ENCODE measurements at places on chromosomes 3 and 15.

- no peak for DNase-seq
Measured at GRCh38 chr3:74267588-74268184, 346.8 kb downstream of the CNTN3 start.

GRCh38 chr3:169662843-169663160, 710 bp downstream of the MECOM start:
- no peak for DNase-seq

- DNase-seq = no peak
Measured at GRCh38 chr3:150844484-150844883, 60.8 kb downstream of the MINDY4B start.

DNA sequence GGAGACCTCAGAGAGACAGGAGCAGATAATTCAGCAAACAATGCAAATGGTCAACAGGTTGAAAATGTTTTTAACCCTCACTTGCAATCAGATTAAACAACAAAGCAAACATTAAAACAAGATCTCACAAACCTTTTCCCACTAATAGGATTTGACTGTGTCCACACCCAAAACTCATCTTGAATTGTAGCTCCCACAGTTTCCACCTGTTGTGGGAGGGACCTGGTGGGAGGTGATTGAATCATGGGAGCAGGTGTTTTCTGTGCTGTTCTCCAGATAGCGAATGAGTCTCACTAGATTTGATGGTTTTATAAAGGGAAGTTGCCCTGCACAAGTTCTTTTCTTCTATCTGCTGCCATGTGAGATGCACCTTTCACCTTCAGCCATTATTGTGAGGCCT, 1.3 kb upstream of the LYSMD4 start:
- DNase-seq = no peak

- DNase-seq = no peak
Measured at GRCh38 chr3:129687586-129688125, 81.2 kb upstream of the PLXND1 start.

DNA sequence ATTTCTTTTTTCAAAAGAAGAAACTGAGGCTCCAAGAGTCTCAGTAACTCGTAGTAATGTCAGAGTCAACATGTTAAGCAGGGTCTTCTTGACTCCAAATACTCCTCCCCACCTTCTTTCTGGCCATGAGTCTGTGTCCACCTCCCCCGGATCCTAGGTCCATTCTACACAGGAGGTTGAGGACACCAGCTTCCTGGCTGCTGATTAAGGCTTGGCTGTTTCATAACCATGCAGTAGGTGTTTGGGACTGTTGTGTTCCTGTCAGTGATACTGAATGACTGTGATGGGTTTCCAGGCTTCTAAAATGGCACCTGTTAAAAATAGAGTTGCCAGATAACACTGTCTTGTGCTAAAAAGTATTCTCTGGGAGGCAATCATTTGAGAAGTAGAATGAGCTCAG, 130.8 kb upstream of the IL12A start:
- DNase-seq = no peak

DNA sequence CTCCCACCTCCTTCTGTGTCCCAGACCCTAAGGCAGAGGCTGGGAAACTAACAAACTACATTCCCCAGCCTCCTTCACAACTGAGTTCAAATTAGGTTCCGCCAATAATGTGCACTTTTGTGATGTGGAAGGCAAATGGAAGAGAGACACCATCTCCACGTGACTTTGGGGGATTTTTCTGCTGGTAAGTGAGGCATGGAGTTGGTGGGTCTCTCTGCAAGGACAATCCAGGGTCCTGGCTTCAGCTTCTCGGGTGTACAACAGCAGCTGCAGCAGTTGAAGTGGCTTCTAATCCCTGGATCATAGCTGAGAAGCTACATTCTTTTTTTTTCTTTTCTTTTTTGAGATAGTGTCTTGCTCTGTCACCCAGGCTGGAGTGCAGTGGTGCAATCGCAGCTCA, 58.9 kb upstream of the GATA2 start:
- DNase-seq = no peak

DNA sequence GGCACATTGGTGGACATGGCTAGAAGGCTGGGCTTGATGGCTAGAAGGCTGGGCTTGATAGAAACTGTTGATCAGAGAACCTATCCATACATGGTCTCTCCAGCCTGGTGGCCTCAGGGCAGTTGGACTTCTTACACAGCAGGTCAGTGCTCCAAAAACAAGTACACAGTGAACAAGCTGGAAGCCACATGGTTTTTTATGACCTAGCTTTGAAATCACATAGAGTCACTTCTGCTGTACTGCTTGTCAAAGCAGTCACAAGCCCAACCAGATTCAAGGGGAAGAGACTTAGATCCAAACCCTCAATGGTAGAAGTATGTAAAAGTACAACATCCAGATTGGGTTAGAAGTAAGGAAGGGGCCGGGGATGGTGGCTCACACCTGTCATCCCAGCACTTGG, 89.4 kb upstream of the HES1 start:
- no peak for DNase-seq

DNA sequence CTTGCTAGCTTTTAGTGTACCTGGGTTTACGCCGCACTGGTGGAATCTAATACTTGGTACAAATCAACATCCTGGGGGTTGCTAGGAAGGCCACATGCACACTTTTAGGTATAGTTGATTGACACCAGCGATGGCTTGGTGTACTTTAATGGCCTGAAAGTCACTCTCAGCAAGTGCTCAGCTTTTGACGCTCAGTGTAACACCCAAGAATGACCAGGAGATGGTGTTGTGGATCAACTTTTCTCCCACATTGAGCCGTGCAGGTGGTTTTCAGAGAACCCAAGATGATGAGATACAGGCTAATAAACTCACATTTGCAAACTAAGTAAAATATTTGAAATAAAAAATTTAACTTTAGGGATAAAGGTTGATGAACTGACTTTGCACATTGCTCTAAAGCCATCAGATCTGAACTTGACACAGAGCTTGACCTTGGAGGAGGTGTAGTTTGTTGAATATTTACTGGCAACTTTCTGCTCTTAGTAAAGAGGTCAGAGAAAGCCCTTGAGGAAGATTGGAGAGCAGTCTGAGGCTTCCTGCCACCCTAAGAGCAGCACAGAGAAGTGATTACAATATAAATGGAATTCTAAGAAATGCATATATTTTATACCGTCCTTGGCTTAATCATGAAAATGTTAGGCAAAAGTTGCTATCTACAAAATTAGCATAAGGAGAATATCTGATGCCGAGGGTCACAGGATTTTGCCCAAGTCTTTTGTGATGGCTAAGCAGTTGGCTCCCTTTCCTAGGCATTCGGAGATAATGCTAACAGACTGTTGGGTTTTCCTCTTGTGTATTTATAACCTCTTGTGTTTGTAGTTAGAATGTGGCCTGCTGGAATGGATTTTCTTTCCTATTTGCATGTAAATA, 143.4 kb upstream of the RASGRP1 start:
- no peak for DNase-seq

- DNase-seq = no peak
Measured at GRCh38 chr3:134650431-134651346, at the start of gene KY. TSS of gene KY (minus strand) at chr3:134651022. CDS start at chr3:134650960, 62 bp downstream.

DNA sequence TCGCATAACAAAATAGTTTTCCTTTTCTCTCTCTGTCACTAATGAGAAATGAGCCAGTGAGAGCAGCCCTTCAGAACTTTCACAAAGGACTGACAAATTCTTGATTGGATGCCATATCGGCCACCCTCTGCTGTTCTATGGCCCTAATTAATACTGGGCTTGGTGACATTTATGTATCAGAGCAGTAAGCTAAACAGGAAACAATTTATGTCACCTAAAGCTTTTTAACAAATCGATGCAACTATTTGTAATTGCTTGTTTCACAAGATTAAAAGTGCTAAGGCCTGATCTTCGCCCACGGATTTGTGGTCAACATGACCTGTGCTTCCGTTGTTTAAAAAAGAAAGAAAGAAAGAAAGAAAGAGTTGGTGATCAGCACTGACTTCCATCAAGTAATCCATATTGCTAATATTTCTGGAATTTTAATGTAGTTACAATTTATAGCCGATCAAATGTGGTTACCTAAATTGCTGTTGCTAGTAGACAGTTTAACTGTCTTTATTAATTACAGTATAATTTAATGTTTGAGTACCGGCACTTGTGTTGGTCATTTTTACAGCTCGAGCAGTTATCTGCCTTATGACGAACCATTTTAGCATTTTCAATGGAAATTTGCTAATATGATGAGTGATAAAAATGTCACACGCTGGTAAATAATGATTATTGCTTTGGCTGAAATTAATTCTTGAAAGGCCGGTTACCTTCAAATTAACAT, 631.3 kb downstream of the FOXP1 start:
- DNase-seq = no peak

- no peak for DNase-seq
Measured at GRCh38 chr3:105957722-105958121, 88.9 kb upstream of the CBLB start.

DNA sequence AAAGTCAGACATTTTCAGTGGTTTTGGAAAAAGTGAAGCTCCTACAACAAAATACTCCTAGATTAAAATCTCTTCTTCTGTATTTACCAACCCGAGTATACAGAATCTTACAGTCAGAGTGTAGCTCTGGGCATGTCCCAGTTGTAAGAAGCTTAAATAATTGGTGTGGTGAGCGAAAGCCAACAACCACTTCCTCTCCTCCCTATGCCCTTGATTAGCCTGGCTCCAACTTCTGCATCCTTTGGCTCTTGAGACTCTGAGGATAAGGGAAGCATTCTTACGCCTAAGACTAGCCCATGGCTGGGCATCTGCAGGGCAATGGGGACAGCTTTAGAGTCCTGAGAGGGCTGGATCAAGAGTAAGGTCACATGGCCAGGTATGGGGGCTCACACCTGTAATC, 25.5 kb downstream of the RFT1 start:
- DNase-seq = no peak

GRCh38 chr3:143650827-143651226, 197.4 kb downstream of the SLC9A9 start:
- no peak for DNase-seq

DNA sequence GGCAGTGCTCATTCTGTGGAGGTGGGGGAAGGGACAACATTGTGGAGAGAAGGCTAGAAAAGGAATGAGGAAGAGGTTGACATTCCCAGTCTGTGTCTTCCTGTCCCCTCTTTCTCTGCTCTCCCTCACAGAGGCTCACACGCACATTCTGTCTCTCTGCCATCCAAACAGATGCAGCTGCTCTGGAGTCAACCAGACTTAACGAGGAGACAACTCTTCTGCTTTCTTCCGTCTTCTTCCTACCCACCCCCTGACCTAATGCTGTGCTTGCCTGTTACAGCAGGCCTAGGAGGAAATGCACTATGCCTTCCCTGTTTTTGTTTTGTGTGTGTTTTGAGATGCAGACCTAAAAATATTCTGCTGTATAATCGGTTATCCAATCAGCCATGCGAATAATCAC, 121.9 kb downstream of the CACNA1D start:
- DNase-seq = no peak

GRCh38 chr3:128567705-128568356, 74.8 kb upstream of the GATA2 start:
- DNase-seq = no peak

DNA sequence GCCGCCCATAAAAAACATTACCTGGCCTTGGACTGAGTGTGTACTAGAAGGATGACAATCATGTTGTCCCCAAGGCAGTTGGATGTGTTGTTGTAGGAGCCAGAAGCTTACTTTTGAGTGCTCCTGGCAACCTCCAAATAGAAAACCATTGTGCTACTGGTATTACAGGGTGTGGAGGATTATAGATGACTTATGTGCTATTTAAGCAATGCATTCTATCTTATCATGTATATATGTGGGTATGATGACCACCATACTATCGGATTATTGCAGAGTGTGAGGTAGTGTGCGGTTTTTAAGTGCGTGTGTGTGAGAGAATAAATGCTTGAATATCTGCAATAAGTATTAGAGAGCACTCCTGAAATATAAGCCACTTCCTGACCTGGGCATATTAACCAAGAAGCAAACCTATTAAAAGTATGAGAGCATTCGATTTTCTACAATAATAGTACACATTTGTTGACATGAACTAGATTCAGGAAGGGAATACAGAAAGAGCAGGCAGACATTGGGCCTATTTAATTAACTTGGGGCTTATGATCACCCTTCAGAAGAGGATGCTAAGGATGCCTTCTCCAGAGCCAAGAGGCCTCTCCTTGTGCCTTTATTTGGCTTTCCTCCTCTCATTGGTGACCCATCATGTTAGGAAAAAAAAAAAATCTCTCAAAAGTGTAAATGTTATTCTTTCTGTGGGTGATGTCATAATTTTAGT, 11.7 kb upstream of the MBNL1 start:
- no peak for DNase-seq

GRCh38 chr15:58357529-58358476, 74.0 kb upstream of the LIPC start:
- DNase-seq = no peak

GRCh38 chr3:58384381-58385090, 49.1 kb downstream of the PDHB start:
- no peak for DNase-seq

- no peak for DNase-seq
Measured at GRCh38 chr15:39934397-39935071, 619 bp downstream of the EIF2AK4 start.

GRCh38 chr3:196356556-196356955, 18.4 kb upstream of the TM4SF19 start:
- no peak for DNase-seq

GRCh38 chr3:182393830-182394367, 399.4 kb upstream of the ATP11B start:
- no peak for DNase-seq

GRCh38 chr3:100009276-100010086, 104.8 kb downstream of the FILIP1L start:
- DNase-seq = no peak

GRCh38 chr15:82128401-82129148, 82.8 kb upstream of the MEX3B start:
- DNase-seq = no peak

GRCh38 chr3:156743859-156744258, 69.5 kb downstream of the TIPARP start:
- DNase-seq = no peak

DNA sequence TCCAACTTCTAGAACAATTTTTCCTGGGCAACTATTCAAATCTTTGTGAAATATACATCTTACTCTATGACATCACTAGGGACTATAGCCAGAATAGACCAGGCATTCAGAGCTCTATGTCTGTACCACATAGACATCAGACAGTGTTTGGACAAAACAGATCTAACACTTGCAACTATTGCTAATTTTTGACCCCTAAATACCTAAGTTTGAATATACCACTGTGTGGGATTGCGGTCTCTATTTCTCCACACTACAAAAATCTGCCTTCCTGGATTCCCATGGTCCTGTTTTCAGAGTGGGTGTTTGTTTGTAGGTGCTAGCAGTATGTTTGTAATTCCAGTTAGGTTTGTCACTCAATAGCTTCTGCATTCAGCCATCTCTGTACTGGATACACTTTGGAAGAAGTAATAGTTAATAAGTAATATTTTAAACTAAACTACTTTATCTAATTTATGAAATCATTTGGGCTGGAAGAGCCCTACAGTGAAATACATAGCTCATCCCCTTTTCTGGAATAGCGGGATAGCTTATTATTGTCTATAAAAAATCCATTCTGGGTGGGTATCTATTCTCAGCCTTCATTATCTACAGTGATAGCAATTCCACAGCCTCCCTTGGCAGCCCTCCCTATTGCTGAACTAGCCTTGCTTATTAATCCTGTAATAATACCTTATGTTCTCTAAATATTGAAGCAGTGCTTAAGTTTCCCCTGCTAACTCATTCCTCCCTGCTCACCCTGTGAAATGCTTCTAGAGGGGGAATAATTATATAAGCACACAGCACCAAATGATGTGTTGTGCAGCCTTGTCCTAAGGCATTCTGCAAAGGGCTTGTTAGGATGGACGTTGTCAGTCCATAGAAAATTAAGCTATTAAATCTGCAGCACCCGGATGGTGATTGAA, 49.4 kb downstream of the RBMS3 start:
- no peak for DNase-seq

All from stimulated activated CD8-positive, alpha-beta memory T cell treated with anti-CD3 and anti-CD28 coated beads, Interleukin-12 subunit alpha, Interleukin-12 subunit beta, amount 100 ng/mL, for 1 hour (primary cell).